NCI-H1092 (cell line): ENCODE measurements at places on chromosomes 5 and 9.

DNA sequence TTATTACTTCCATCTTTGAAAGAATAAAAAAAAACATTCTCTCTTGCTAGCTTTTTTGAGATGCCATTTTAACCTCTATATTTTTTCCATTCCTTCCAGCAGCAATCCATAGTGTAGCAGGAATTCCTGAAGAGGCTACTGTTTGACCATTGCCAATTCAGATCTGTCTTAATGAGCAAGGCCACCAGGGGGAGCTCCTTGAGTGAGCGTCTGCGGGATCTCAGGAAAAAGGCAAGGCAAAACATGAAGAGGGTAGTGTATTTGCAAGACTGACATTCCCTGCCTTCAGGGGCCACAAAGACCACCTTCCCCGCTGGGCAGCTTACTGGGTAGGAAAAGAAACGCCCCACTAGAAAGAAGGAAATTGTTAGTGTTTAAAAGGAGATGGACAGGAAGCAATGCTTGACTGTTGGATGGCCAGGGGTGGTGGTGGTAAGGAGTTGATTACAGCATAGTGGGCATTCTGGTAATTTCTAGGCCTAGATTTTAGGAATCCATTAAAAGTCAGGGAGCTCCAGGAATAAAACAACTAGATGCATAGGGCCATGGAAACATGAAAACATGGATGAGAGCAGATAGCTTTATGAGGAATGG lies 206.6 kb upstream of the HAPLN1 start:
- peak; percentile 8 for DNase-seq

DNA sequence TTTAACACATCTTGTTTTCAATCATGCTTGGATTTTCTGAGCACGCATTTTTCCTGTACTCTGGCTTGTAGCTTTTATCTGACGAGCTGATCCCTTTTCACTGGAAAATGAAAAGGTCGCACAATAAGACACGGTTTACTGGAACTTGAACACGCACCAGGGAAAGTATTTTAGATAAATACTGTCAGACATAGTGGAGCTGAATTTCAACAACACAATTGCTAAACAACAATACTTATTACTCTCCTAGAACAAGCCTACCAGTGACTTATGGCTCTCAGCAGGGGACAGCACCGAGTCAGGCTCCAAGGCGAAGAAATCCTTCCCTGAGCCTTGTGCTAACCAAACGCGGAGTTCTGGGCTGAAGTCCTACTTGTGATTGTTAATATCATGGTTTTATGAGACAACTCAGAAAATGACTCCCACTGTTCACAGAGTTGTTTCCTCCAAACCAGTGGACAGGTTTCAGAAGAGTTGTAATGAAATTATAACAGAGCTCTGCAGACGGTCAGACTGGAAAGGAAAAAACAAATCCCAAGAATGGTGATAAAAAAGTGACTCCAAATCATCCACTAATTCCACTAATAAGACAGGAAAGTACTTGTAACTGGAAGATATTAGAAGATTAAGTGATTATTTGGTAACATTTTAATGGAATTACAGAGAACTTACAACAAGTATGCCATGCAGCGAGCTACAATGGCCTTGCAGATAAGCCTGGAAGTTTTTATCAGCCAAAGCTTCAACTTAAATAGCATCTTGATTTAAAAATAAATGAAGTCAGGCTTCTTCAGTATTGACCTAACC lies 359.6 kb downstream of the EBF1 start:
- no peak for DNase-seq

DNA sequence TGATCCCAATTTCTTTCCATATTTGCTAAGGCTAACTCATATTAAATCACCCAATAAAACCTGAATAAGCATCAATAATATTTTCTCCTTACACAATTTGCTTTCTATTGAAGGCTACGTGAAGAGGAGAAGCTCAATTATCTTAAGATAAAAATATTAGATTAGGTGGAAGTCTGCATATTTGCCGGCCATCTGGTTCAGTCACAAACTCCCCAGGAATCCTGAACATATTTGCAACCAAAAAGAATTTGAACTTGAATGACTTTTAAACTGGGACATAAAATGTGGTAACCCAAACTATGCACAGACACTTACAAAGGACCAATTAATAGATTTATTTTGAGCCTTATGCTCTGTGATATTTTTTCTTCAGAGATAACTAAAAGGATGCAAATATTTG lies 92.3 kb downstream of the HAPLN1 start:
- no peak for DNase-seq

DNA sequence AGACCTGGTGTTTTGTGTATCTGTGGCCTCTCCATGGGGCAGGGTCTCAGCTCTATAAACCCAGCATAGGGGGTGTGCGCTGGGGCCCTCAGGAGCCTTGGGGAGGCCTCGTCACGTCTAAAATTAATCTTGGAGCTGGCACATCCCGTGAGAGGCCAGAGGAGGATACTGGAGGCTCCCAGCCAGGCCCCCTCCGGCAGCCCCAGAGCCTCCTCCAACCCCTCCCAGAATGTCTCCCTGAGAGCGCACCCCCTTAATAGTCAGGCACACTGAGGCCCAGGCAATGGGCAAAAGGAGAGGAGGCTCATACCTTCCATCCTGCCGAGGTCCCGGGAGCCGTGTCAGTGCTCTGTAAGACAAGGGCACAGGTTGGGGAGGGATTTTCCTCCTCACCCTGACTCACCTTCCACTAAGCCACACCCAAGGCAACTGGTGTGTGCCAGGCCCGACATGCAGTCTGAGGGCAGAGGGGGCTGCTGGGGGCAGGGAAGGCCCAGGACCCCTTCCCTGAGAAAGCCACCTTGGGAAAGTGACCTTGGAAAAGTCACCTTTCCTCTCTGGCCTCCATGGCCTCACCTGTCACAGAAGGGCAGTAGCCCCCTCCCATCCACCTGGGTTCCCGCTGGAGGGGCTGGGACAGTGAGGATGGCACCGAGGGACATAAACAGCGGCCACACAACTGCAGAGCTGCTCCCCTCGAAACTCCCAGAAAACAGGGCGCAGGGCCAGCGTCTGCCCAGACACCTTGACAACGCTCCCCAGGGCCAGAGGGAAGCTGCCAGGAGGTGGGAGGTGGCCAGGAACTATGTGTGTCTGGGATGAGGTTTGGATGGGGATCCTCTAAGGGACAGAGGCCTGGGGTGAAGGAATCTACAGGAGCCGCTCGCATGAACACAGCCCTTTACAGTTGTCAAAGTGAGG lies 2.9 kb downstream of the AK1 start:
- DNase-seq, result no peak

DNA sequence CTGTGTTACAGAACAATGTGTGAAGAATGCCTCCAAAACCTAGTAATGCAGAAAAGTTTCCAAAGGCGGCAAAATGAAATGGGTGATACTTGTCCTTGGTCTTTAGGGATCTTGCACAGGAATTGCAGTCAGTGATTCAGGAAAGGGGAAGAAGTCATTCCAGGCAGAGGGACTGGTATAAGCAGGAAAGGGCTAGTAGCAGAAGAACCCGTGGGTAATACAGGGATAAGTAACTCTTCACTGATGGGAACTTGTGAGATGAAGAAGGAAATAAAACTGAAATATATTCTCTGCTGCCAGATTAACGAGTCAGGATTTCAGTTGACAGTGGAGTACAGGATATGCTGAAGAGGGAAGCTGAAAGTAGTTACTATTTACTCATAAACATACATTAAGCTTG lies 1.2 kb downstream of the SRFBP1 start:
- DNase-seq, result no peak
